ENCODE measurements at places on chromosomes 13 and 19.

GRCh38 chr19:43820098-43820883 is 6.8 kb upstream of the ZNF283 start:
- no peak for DNase-seq

GRCh38 chr19:1284979-1285736 is 515 bp upstream of the EFNA2 start:
- no peak for DNase-seq

GRCh38 chr13:85816413-85816812 is 17.2 kb upstream of the SLITRK6 start:
- no peak for DNase-seq

DNA sequence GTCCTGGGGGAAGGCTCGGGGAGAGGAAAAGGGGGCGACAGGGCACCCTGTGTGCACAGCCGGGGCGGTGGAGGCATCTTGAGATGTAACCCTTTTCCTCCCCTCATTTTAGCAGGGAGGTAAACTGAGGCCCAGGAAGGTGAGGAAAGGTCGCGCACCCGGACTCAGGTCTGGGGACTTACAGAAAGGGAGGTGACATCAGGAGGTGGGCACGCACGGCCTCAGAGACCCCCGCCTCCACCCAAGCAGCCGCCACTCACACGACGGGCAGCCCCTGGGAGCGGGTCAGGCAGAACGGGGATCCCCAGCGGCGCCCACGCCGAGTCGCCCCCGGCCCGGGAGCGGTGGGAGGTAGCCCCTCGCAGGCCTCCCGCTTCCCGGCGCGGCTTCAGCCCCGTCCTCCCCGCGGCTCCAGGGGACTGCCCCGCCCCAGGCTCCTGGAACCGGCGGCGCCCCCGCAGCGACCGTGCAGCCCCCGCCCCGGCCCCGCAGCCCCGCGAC is 477 bp downstream of the PIP5K1C start:
- DNase-seq, result no peak

GRCh38 chr19:45890877-45891276 is 4.9 kb upstream of the IRF2BP1 start:
- DNase-seq, result no peak

DNA sequence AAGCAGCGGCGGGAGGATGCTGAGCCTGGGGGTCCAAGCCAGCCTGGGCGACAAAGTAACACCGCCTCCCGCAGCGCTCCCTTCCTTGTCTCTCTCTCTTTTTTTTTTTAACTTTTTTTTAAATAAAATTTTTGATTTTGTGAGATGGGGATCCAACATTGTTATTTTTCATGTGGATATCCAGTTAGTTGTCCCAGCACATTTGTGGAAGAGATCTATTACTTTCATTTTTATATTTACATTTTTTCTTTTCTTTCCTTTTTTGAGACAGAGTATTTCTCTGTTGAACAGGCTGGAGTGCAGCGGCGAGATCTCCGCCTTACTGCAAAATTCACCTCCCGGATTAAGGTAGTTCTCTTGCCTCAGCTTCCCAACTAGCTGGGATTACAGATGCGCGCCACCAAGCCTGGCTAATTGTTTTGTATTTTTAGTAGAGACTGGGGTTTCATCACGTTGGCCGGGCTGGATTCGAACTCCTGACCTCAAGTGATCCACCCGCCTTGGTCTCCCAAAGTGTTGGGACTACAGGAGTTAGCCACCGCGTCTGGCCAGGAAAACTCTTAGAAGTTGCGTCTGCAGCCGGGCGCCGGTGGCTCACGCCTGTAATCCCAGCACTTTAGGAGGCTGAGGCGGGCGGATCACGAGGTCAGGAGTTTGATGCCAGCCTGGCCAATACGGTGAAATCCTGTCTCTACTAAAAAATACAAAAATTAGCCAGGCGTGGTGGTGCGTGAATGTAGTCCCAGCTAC is 19.4 kb downstream of the ZNF816 start:
- DNase-seq, result no peak

DNA sequence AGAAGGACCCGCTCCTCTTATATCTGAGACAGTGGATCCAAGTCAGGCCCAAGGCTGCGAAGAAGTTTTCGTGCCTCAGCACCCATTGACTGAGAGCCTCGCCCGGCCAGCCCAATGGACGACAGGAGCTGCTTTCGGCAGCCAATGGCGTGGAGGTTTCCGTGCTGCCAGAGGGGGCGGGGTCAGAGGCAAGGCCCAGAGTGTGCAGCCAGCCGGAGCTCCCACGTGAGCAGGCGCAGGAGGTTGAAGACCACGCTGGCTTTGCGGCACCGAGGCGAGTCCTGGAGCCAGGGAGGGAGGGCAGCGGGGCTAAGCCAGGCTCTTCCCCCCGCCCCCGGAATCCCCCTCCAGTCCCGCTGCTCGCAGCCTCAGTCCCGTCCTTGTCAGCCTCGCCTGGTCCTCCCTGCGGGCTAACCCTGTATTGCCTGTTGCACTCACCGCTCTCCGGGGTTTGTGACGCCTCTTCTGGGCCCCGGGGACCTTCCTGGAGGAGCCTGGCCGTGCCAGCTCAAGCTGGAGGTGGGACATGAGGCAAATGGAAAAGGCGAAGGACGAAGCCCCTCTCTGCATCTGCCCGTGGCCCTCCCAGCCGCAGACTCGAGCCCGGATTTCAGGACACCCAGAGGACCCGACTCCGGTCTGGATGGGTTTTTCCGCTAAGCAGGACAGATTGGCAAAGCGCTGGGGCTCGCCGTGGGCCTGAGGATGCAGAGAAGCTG is 1.5 kb downstream of the IFNL4 start:
- DNase-seq, result no peak

DNA sequence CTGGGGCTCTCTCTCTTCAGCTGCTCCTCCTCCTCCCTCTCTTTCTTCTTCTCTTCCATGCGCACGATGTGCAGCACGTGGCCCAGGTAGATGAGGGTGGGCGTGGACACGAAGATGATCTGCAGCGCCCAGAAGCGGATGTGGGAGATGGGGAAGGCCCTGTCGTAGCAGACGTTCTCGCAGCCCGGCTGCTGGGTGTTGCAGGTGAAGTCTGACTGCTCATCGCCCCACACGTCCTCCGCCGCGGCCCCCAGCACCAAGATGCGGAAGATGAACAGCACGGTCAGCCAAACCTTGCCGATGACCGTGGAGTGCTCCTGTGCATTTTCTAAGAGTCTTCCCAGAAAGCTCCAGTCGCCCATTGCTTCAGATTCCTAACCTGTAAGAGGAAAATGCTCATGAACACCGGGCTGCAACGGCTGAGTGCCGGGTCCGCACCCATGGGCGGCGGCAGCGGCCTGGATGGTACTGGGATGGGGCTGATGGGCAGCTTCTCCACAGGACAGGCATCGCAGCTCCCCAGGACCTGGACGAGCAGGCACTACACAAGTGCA is 17.8 kb downstream of the GJA3 start:
- DNase-seq, result no peak

DNA sequence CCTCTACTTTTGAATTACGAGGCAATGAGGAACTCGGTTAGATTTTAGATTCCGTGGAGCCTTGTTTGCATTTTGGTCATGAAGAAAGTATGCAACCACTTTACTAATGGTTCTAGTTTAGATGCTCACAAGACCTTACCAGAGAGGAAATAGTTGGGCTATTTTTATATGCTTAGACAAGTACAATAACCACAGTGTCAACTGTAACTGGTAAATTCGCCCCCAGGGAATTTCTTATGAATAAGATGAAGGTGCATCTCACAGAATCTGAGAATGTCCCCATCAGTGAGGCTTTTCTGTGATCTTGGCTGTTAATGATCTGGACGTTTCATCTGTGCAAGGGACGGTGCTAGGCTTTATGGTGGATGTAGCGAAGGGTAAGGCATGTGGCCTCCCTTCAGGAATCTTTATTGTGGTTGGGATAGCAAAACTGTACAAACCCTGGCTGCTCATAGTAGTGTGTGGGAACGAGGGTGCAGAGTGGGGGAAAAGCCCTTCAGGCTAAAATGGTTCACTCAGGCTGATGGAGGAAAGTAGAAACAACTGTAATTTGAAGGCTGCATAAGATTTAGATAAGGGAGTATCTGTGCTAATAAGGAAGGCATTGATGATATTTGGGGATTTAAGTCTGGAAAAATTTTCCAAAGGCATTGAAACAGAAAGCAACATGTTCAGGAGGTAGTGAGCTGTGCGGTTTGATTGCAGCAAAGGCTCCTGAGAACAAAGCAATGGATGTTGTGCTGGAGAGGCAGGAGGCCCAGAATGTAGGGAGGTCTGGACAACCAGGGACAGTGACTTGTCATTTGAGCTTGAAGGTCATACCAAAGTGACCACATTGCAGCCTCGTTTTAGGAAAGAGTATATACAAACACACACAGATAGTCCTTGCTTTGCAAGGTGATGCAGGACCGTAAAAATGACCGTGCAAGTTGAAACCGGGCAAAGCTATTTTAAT is 28.4 kb downstream of the UBAC2 start:
- DNase-seq, result no peak

DNA sequence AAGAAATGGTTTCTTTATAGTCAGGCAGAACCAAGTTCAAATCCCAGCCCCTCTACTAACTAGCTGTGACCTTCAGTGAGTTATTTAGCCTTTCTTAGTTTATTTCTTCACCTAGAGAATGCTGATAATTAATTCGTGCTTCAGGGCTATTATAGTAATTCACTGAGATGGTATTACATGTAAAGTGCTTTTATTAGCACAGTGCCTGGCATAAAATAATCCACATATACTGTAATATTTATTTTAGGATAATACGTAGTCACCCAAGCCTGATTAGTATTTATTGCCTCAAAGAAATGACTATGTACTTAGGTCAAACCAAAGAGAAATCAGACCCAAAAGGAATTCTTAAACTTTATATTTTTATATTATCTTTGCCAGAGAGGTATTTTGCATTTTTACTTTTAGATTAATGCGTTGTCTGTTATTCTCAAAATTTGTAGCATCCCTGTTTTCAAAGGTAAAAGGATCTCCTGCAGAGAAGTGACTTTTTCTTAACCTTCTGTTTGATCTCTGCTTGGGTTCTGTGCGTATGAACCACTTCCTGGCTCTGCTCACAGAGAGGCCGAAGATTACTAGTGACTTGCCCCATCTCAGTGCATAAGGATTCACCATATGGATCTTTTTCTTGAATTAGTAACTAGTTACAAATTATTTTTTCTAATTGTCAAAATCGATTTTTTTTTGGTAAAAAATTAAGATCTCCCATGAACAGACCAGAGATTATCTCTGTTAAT is 19.7 kb downstream of the UBAC2 start:
- DNase-seq, result no peak

DNA sequence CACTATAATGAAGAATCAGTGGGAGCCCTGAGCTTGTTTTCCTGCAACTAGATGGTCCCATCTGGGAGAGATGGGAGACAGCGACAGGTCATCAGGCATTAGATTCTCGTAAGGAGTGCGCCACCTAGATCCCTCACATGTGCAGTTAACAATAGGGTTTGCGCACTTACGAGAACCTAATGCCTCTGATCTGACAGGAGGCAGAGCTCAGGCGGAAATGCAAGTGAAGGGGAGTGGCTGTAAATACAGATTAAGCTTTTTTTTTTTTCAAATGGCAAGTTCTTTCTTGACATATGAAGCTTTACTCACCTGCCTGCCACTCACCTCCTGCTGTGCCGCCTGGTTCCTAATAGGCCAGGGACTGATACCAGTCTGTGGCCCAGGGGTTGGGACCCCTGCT is 14.4 kb downstream of the CDC16 start:
- no peak for DNase-seq
